ENCODE measurements at places on chromosomes 2 and 18.
A peak's percentile ranks its signal among the peaks of the same experiment; 100 is the strongest.

- peak; percentile 42 for DNase-seq
Measured at GRCh38 chr2:214005337-214005736, 405.5 kb upstream of the VWC2L start.

DNA sequence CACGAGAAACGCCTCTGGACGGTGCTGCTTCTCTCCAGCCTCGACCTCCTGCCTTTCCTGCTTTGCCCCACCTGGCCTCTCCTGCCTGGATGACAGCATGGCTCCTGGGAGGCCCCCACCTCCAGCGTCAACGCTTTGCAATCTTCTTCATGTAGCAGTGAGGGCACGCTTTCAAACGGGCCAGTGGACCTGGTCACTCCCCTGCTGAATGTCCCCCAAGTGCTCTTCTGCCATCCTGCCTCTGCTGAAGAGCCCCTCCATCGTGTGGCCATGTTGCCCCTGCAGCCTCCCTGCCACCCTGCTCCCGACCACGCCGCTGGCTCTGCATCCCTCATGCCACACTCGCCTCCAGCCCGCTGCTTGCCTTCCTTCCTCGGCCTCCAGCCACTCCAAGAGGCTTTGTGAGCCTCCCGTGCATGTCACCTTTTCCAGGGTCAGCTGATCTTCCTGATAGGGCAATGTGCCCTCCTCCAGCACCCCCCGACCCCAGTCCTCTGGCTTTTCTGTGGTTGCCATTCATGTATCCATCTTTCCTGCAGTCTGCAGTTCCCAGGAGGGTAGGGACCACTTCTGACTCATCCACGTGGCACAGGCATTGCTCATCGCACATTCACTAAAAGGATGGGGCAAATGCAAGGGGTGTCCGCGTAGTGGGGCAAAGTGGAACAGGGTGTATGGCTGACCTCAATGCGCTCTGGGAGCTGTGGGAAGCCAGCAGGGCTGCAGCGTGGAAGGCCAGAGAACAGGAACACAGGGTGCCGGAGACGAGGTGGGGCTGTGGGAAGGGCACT, 268.8 kb downstream of the TWIST2 start:
- DNase-seq, result no peak

DNA sequence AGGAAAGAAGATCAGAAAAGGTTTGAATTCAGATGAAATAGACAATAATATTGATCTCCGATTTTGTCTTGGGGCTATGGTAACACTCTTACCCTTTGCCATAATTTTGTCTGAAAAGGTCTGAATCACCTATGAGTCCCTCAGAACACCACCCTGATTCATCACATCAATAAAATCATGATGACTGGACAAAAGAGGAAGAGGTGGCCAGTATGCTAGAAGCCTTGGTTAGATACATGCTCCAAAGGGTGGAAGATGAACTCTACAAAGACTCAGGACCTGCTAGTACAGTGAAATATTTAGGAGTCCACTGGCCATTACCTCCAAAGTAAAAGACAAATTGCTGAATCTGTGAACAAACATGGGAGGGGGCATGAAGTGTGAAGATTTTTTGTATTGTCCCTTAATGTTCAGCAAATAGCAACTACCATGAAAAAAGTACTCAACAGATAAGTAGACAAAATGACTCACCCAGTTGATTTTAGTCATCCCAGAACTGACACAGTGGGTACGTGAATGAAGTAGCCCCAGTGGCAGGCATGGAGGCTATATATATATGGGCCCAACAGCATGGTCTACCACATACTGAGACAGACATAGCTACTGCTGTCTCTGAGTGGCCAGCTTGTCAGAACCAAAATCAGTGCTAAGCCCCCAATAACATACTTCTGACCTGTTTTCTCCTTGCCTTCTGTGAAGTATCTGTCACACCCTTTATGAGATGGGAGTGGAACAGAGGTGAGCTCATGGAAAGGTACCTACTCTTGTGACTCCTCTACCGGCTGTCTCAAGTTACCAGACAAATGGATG, 36.5 kb upstream of the GLS start:
- no peak for DNase-seq

DNA sequence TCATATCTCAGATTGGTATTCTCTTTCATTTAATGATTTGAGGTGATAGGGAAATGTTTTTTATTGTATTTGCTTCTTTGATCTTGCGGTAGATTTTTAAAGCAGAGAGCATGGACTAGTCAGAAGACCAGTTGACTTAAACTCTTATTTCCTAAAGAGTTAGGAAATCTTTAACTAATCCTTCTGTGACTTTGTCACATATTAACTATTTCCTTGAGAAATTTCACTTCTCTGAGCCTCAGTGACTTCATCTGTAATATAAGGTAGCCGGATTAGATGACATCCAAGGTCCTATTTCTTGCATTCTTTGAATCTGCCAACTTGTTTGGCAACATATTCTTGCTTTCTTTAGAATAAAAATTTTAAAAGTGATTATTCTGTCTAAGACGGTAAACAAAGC, 55.6 kb downstream of the MTX2 start:
- DNase-seq, result no peak

DNA sequence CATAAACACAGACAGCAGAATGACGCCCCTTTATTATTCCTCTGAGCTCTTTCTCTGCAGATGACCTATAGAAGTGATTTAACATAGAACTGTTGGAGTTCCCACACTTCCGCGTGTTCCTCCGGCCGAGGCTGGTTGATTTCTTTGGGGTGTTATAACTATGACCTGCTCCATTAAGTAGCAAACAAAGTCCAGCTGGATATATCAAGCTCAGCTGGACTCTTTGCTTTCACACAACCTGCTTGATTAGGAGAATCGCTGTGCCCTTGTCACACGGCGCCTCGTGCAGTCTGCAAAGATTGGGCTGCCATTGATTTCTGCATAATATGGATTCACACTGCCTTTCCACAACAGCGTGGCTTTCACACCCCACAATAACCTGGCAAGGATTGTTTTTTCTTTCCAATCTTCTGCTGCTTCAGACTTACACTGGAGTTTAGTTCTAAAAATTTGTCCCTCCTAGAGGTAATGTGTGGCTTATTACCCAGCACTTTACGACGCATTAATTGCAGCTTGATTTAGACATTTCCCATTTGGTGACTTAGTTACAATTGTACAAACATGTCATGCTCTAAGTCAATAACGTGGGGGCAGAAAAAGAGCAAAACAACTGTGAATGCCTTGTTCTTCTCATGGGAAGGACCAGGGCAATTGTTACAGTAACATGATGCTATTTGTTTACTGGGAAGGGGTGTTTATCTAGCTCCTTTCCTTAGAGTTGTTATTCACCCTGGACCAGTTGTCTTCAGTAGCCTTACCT, 485.7 kb downstream of the TXNL1 start:
- no peak for DNase-seq

DNA sequence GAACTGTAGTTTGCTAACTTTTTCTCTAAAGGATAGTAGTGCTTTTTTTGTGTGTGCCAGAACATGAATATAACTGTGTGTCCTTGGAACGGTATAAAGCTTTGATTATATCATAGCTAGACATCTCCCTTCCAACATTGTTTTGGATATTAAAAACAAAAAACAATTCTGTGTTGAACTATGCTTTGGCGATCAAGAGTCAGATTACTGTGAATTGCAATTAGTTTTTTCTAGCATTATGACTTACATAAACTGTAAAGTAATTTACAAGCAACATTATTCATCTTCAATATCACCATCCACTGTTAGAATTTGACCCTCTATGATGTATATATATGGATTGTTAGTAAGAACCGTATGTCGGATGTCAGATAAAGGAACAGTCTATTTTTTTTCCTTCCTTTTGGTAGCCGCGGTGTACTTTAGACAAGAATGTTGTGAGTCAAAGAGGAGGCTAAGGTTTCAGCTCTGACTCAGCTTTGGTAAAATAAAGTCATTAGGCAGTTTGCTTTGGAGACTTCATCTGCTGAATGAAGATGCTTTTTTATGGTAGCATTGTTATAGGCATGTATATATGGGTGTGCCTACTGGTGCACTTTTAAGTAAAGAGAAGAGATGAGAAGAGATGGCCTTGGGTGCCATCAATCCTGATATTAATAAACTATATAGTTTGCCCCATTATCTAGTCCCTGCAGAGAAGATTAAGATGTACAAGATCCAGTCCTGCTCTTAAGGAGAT, 76.4 kb downstream of the LTBP1 start:
- DNase-seq, result peak; percentile 84

GRCh38 chr18:77062518-77063003, 70.0 kb downstream of the MBP start:
- DNase-seq, result peak; percentile 96

DNA sequence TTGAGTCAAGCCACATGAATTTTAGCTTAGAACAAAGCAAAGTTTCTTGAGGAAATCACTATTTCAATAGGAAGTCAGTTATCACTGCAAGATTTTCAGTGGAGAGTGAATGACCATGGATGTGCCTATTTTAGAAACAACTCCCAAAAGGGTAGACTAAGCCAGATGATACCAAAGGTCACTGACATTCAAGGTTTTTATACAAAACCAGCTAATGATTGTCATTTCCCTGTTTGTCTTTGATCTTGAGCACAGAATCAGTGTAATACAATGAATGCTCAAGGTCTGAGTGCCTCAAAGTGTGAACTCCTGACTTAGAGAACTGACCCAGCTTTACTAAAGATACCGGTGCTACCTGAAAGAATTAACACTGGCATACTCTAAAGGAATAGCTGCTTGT, 60.5 kb downstream of the CDH2 start:
- no peak for DNase-seq

DNA sequence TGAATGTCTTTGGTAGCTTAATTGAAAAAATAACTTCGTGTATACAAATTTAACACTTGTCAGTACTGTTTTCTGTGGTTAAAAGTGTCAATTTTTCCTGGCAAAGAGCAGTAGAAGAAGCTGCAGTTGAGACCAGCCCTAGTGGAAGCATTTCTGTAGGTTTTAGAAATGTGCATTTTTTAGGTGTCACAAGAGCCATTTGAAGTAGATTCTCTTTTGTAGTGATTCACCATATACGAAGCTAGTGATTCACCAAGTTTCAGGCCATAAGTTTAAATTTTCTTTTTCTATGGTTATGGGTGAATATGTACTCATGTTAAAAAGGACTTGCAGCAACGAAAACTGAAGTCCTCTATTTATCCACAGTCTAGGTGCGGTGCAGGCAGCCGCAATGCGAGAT, 4.2 kb downstream of the NABP1 start:
- no peak for DNase-seq

DNA sequence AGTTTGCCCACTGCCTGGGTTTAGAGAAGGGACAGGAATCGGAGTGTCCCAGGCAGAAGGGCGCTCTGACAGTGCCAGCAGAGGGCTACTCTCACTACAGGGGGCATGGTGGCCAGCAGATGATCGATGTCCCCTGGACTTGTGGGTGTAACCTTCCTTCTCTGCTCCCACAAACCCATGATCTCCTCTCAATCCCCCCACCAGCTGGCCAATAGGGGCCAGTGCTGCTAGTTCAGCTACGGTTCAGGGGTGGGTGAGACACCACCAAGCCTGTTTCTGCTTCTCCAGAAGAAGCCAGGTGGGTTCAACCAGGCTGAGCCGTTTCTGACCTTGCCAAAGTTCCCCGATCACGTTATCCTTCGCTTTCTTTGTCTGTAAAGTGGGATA, 1.3 kb downstream of the NPPC start:
- DNase-seq, result no peak

- DNase-seq, result no peak
Measured at GRCh38 chr18:54860941-54861340, 32.7 kb downstream of the RAB27B start.

DNA sequence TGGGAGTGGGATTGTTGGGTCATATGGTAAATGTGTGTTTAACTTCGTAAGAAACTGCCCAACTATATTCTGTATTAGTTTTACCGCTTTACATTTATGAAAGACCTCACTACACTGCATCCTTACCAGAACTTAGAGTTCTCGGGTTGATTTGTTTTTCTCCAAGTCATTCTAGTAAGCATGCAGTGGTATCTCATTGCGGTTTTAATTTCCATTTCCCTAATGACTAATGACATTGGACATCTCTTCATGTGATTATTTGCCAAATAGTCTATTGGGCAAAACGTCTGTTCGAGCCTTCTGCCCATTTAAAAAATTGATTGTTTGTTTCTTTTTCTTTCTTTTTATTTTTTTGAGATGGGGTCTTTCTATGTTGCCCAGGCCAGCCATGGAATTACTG, 6.8 kb downstream of the FBLN7 start:
- DNase-seq, result no peak

DNA sequence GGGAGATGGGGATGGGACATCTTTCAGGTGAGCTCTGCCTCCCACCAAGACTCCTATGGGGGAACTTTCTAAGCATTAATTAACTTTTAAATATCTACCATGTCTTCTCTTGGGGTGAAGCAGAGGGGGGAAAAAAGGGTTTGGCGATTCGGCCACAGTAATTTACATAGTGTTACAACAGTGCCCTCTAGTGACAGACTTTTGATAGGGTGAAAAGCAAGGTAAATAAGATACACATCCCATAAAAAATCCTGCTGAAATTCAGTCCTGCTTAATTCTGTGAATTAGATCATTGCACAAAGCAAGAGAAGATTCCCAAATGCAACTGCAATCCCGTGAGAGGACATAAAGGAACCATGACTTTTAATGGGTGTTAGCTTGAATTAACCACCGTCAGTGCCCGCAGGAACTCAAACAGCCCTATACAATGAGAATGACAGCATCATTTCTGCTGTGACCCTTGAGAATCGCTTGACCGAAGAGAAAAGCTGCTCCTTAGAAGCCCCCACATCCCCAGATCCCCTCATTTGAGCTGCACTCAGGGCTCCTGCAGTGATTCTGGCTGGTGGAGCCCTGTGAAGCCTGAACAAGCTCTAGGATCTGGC, 32.8 kb downstream of the FAM124B start:
- DNase-seq, result peak; percentile 65

DNA sequence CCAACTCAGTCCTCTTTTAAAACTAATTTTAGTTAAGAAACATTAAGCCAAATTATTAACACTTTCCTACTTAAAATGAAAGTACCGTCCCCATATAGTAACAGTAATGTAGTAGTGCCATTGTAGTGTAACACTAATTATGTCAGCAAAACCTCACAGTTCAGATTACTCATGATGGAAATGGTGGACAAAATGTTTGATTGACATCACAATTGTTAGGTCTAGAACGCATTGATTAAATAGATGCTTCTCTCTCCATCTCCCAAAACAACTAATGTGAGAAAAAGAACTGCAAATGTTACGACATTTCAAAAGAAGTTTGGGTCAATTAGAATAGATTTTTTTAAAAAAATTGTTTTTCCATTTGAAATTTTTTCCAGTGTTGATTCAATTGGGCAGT, 1.2 kb upstream of the ATF2 start:
- DNase-seq, result no peak

- DNase-seq, result no peak
Measured at GRCh38 chr2:131584940-131585339, 57.3 kb downstream of the CCDC74A start.

DNA sequence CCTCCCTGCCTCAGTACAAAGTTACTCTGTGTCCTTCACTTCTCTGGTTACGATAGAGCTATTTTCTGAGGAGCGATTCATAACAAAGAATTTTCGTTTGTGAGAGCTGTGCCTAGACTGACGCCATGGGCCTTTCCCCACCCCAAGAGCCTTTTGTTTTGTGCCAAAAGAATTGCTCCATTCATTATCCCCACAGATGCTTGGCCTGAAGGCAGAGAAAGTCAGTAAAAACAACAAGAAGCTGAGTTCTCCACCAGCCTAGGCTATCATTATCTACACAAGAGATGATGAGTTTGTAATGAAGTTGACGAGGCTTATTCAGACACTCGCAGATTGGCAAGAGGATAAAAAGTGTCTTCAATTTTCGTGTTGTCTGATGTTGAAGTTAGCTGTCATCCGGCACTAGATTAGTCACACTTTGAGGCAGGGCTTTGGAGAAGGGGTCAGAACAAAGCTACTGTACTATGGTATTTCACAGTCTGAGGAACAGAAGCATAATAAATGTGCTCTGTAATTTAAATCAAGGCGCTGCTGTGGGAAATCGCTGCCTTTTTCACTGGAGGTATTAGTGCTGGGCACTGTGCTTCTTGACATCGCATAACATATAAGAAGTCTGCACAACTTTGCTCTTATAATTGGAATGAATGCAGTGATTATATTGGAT, 278.4 kb upstream of the FIGN start:
- peak; percentile 4 for DNase-seq
